ENCODE measurements at places on chromosomes 5 and 9. TPM values are rescaled to one million over a fixed set of nuclear protein-coding genes. Genes with fewer than 3 reads are reported as not detected.

CXCL14 gene
- total RNA-seq = 3.6 TPM

ADAMTS2 gene
- 36.5 TPM for total RNA-seq

DNA sequence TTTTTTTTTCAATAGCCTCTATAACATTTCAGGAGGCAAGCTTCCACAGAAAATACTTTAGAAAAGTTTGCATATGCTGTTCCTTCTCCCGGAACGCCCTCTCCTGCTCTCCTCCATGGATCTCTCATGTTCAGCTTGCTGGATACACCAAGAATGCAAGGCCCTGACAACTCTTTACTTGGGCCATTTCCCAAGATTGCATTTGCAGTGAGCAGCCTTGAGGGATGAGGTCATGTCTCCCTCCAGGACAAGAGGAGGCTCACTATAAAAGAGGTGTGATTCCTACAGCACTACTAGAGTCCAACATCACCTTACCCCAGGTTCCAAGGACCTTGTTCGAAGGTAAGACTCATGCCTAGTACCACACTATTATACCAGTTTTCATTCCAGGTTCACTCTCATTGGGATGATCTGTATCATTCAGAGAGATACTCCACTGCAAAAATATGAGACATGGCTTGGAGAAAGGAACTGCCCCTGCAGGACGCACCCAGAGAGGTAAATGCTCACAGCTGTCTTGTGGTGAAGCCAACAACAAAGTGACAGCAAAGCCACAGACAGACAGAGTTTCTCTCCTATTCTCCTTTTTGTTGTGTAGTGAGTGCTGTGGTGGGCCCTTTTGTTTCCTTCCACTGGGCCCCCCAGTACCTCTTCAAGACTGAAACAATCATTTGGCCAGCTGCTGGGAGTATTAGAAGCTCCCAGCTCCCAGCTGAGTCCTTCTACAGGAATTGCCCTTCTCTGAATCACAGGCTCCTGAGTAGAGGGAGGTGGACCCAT is 151.7 kb upstream of the ZNF366 start:
- no peak overlapping the region for H3K27ac ChIP-seq
- H3K4me3 ChIP-seq = no peak overlapping the region
- no peaks in the 10 kb centered on the region for H3K36me3 ChIP-seq
- H3K4me1 ChIP-seq = no peaks in the 10 kb centered on the region
- no peaks in the 10 kb centered on the region for H3K27me3 ChIP-seq

GRCh38 chr9:447230-448025 is 232.8 kb downstream of the DOCK8 start:
- H3K27ac ChIP-seq = no peak overlapping the region
- DNase-seq = no peak
- no peaks in the 10 kb centered on the region for H3K4me1 ChIP-seq

- DNase-seq = no peak
- H3K27ac ChIP-seq = no peak overlapping the region
- no peaks in the 10 kb centered on the region for H3K27me3 ChIP-seq
- no peak overlapping the region for H3K4me3 ChIP-seq
Measured at GRCh38 chr9:116549786-116550660, 137.1 kb upstream of the TRIM32 start.

DNA sequence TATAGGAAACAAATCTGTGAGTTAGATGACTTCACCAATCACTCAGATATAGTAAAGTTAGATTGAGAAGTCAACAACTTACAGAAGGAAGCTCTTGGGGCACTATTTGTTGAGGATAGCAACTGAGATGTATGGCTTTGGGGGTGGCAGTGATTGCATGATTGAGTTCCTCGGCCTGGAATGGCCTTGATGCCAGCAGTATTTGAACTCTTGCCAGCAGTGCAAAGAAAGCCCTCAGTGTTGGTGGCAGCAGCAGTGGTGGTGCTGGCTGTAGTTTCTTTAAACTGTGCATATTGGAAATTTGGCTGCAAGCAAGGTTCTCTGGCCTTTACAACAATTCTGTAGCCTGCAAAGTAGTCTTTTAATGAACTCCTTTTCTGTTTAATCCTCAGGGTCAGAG is 41.4 kb upstream of the PJA2 start:
- H3K36me3 ChIP-seq = no peaks in the 10 kb centered on the region
- no peak overlapping the region for H3K4me3 ChIP-seq
- peak; percentile 24 for DNase-seq
- no peak overlapping the region for H3K27ac ChIP-seq
- peaks cover 7% of the 10 kb centered on the region for H3K4me1 ChIP-seq
- no peaks in the 10 kb centered on the region for H3K27me3 ChIP-seq

LRRC14B gene
- not detected for total RNA-seq

HCN1 gene
- total RNA-seq = not detected

DNA sequence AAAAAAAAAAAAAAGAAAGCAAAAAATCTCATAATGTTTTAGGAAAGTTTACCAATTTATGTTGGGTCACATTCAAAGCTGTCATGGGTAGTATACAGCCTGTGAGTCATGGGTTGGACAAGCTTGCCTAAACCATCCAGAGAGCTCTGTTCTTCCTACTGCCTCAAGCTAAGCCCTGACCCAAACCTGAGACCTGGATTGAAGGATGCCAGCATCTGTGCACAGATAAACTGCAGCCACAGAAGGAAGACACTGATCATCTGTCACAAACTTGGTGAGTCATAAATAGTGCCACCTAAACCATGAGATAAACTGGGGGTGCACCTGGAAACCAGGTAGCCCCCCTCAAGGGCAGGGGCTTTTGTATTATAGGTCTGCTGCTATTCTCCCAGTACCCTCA is 31.0 kb downstream of the CSF2 start:
- H3K4me3 ChIP-seq = no peak overlapping the region
- H3K27me3 ChIP-seq = no peaks in the 10 kb centered on the region
- H3K4me1 ChIP-seq = peaks cover 17% of the 10 kb centered on the region
- no peaks in the 10 kb centered on the region for H3K36me3 ChIP-seq

KIF12 gene
- not detected for total RNA-seq

FAM221B gene
- not detected for total RNA-seq

GRCh38 chr5:98016771-98017170 is 756.7 kb upstream of the RGMB start:
- DNase-seq = no peak
- no peaks in the 10 kb centered on the region for H3K27me3 ChIP-seq
- no peak overlapping the region for H3K4me3 ChIP-seq
- H3K36me3 ChIP-seq = no peaks in the 10 kb centered on the region
- no peak overlapping the region for H3K27ac ChIP-seq
- no peaks in the 10 kb centered on the region for H3K4me1 ChIP-seq

DNA sequence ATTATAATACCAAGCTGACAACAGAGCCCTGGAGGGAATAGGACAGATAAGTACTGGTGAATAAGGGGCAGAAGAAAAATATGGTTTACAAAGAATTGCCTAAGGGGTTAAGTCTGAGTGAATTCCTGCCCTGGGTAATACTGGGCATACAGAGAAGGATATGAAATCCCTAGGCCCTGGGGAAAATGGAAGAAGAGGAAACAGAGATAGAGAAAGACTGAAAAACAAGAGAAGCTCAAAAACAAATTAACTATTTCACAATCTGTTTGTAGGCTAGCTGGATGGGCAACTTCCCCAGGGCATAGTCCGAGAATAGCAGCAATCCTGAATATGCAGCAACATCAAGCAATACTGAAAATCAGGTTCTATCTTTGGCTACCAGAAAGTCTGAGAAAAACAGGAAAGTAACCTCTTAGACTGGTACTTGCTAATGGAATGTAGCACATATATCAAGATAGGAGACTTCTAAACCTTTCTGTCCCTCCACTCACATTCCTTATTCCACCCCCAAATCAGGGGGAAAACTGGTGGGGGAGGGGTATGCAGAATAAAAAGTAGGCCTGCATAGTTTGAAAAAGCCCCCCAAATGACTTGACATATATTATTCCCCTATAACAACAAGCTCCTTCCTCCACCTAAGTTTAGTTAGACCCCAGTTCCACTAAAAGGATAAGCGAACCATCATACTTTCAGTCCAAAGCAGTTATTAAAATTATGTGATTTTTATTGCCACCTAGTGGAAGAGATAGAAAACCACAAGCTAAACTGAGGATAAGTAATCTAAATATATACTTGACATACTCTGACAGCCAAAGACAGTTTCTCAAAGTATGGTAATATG is 20.6 kb downstream of the SLC38A9 start:
- no peak overlapping the region for H3K27ac ChIP-seq
- no peaks in the 10 kb centered on the region for H3K4me1 ChIP-seq
- H3K27me3 ChIP-seq = no peaks in the 10 kb centered on the region
- H3K4me3 ChIP-seq = no peak overlapping the region

DNA sequence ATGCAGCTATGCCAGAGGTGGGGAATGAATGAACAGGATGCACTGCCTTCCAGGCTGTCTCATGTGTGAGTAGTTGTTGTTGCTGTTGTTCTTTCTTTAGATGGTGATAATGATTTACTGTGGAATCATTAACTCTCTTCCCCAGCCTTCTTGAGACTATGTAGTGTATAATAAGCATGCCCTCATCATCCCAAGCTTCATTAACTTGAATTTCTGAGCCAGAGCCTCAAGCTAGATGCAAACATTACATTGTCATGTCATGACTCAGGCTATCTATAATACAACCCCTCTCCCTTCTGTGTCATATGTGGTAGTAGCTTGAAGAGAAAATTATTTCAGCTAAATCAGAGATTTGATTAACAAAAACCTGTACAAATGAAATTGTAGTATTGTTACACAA is 10.0 kb upstream of the ADAMTSL1 start:
- H3K4me1 ChIP-seq = no peaks in the 10 kb centered on the region
- H3K27ac ChIP-seq = no peak overlapping the region
- H3K27me3 ChIP-seq = no peaks in the 10 kb centered on the region
- DNase-seq = no peak
- H3K4me3 ChIP-seq = no peak overlapping the region
- no peaks in the 10 kb centered on the region for H3K36me3 ChIP-seq

ABO gene
- 10.0 TPM for total RNA-seq

DNA sequence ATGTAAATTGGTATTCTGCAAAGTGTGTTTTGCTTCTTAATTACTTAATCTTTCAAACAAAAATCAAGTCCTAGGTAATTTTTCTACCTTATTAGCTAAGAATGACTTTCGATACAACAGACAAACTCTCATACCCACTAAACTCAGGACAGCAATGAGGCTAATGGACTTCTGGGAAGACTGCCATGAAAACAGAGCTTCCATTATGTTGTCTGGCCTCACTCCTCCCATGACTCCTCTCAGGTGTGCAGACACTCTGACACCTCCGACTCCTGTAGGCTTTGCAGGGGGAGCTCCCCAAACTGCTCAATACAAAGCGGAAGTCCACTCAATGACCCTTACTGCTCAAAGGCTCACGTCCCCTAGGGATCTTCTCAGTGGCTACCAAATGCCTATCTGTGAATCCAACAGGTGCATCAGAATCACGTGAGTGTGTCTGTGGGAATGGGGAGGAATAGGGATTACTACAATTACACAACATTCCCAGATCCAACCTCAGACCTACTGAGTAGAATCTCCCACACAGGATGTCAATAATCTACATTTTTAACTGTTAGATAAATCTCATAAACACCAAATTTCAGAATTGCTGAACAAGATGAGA is 289.9 kb downstream of the RAB3C start:
- H3K27ac ChIP-seq = no peak overlapping the region
- H3K36me3 ChIP-seq = no peaks in the 10 kb centered on the region
- no peak for DNase-seq
- H3K4me1 ChIP-seq = no peaks in the 10 kb centered on the region

SEMA5A gene
- 5.2 TPM for total RNA-seq

PRLR gene
- total RNA-seq = 149 TPM

All from adrenal gland (tissue), 19 donors.